ENCODE measurements at places on chromosomes 4 and X. TPM values are rescaled to one million over a fixed set of nuclear protein-coding genes. Genes with fewer than 3 reads are reported as not detected.

Gene ZNF718
- 11.4 TPM for polyA plus RNA-seq

Gene ZNF330
- 38.3 TPM for polyA plus RNA-seq

Gene MAGEA4
- not detected for polyA plus RNA-seq

Gene FAM47E
- 3.7 TPM for polyA plus RNA-seq

Gene IL3RA
- polyA plus RNA-seq = not detected

Gene RNF4
- polyA plus RNA-seq = 67.9 TPM

Gene INPP4B
- 0.30 TPM for polyA plus RNA-seq

All from neural cell (in vitro differentiated cells).